ENCODE measurements at places on chromosomes 16 and 17.

DNA sequence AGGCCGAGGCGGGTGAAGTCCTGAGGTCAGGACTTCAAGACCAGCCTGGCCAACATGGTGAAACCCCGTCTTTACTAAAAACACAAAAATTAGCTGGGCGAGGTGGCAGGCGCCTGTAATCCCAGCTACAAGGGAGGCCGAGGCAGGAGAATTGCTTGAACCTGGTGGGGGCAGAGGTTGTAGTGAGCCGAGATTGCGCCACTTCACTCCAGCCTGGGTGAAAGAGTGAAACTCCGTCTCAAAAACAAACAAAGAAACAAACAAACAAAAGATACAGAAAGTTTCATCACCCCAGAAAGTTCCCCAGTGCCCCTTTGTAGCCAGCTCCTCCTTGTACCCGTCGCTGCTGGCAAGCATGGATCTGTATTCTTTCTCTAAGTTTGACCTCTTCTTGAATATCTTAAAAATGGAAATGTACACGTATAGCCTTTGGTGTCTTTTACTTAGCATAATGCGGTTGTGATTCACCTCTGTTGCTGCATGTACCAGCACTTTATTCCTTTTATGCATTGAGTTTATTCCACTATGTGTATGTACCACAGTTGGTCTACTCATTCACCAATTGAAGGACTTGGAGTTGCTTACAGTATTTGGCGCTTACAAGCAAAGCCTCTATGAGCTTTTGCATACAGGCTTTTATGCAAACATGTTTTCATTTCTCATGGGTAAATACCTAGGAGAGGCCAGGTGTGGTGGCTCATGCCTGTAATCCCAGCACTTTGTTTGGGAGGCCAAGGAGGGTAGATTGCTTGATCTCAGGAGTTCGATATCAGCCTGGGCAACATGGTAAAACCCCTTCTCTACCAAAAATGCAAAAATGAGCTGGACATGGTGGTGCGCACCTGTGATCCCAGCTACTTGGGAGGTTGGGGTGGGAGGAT, 87.5 kb upstream of the CLEC18A start:
- DNase-seq: no peak

GRCh38 chr17:77963441-77963840, 4.9 kb downstream of the TNRC6C start:
- no peak for DNase-seq

DNA sequence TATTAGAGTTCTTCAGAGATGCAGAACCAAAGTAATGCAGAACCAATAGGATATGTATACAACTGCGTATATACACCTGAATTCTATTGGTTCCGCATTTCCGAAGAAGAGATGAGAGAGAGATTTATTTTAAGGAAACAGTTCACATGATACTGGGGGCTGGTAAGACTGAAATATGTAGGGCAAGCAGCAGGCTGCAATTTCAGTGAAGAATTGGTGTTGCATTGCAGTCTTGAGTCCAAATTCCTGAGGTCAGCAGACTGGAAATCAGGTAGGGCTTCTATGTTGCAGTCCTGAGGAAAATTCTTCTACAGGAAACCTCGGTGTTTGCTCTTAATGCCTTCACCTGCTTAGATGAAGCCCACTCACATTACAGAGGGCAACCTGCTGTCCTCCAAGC, 128.2 kb upstream of the MED13 start:
- DNase-seq: no peak

- no peak for DNase-seq
These were observed 224.2 kb downstream of the ENGASE start for GRCh38 chr17:79298799-79299198.

GRCh38 chr16:56611281-56611833, 3.0 kb downstream of the MT2A start:
- no peak for DNase-seq

DNA sequence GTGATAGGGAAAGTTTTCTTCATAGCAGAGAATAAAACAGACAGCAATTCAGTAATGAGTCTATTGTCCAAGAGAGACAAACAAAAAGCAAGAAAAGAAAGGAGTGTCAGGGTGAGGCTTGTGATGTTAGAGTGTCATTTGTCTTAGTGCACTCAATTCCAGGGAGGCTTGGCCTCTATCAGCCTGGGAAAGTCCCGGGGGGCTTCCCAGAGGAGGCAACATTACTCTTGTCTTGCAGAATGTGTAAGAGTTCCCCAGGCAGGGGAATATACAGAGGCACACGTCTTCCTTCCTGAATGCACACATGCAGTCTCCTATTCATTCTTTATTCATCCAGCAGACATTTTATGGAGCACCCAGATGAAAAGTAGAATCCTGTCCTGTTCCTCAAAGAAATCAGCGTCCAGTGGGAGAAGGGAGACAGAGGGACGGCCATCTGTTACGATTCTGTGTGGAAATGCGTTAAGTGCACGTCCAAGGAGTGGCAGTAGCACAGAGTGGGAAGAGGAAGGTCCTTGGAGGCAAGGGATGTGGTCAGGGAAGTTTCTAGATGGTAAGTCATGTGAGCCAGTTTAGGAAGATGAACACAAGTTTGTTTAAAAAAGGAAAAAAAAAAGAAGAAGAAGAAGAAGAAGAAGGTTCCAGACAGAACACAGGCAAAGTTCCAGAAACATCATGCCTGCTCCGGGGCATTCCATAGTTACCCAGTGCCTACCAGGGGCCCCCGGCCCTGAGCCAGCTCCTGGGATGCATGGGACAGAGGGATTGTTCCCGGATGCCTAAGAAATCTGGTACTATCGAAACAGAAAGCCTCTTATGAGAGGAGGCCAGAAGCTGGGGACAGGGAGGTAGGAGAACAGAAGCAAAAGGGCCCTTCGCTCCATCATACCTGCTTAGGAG, 21.1 kb downstream of the CACNG4 start:
- DNase-seq: no peak

GRCh38 chr17:31499771-31500554, 108.5 kb downstream of the RAB11FIP4 start:
- DNase-seq: no peak

DNA sequence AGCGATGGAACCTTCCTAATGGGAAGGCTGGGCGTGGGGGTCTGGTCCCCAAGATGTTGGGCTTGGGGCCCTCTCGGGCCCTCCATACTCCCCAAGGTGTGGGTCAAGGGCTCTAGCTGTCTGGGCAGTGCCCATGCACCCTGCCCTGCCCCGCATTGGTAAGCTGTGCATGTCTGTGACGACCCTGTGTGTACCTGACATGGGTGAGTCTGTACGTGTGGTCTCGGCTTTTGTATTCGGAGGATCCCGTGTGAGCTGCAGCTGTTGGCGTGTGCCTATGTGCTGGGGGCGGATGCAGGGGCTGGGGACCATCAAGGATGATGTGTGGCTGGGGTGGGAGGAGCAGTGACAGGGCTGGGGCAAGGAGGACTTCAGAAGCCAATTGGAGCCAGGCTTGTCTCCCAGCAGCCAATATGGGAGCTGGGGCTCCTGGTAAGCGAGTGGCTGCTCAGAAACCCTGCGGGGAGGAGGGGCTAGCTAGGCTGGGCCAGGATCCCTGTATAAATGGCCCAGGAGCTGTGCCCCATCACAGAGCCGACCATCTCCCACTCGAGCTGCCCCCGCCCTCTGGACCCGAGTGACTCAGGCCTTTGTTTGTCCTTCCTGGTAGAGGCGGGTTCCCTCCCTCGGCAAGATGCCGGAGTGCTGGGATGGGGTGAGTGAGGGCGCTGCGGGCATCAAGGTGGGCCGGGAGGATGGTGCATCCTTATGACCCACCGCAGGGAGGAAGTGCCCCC, at the start of gene NDRG4:
Gene NDRG4 (plus strand): TSS at position 529 of the 737 bp plus-strand sequence. CDS start 106 bp downstream, at position 635.
- no peak for DNase-seq

DNA sequence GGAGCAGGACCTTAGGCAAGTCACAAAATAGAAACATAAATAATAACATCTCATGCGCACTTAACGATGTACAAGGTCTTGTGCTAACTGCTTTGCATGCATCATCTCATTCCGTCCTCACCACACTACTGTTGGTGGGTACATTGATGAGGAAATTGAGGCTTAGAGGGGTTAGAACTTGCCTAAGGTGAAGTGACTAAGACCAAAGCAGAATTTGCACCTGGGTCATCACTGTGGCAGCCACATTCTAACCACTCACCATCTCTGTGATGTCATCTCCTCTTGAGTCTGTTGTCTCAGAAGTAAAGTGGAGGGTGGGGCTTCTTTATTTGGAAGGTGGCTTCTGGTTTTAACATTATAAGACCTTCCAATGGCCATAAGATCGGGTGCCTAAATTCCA, 20.4 kb upstream of the TRIM25 start:
- no peak for DNase-seq

DNA sequence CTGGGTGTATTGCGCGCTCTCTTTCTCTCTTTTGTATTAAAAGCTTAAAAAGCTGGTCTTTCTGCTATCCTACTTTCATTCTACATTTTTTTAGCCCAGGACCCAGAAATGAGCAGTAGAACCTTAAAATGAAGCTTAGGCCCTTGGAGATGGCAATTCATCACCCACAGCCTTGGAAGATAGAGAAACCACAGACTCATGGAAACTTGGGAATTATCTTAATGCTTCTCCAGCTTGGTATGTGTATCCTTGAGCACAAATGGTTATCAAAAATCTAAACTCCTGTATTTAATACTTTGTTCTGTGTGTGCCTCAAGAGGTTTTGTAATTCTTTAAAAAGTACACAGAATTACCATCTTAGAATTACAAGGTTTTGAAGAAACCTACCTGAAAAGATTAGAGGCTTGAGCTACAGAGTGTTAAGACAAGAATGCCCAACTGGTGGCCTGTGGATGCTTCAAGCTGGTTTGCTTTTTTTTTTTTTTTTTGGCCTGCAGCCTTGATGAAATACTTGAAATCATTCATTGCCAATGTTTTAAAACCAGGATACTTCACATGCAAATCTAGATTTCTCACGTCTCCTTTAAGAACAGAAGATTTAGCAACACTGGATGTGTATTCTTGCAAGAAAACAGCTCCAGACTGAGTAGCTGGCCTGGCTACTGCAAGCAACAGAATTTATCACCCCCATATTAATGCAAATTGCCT, 105.0 kb downstream of the XYLT1 start:
- no peak for DNase-seq

- no peak for DNase-seq
These were observed 197.3 kb upstream of the GOT2 start for GRCh38 chr16:58931436-58931835.

GRCh38 chr17:16872351-16873173, 99.4 kb downstream of the TNFRSF13B start:
- no peak for DNase-seq

- DNase-seq: no peak
These were observed 226.0 kb upstream of the GSE1 start for GRCh38 chr16:85387171-85387507.

GRCh38 chr16:77822661-77823060, 34.3 kb downstream of the VAT1L start:
- DNase-seq: no peak

DNA sequence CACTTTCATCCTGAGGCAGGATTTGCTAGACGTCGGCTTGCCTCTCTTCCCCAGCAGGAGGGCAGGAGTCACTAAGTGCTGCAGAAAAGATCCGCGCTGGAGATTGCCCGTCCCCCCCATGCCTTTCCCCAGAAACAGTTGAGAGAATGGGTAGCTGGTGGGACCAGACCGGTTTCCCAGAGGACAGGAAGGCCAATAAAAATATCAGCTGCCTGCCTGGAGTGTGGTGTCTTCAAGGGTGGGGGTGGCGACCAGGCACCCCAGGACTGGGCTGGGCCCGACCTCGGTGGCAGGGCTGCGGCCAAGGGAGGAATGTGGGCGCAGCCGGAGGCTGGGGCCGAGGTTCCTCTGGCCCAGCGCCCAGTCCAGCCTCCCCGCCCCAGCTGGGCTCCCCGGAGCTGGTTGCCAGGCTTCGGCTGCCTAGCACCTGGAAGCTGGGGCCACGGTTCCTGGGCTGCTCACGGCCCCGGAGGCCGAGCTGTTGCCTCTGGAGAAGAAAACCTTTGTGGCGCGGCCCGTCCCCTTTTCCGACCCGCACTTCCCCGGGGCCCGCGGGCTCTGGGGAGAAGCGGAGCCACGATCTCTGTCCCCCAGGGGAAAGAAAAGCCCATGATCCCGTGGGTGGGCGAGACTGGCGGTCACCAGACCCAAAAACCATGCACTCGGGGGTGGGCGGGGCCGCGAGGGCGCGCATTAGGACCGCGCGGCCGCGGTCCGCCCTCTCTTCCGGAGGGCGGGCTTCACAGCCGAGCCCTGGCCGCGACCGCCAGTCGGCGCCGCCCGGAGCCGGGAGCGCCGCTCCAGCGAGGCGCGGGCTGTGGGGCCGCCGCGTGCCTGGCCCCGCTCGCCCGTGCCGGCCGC, at the start of gene TRAF4:
Gene TRAF4 (plus strand): TSS at position 769 of the 861 bp plus-strand sequence. CDS start 102 bp downstream, outside the sequence.
- no peak for DNase-seq

DNA sequence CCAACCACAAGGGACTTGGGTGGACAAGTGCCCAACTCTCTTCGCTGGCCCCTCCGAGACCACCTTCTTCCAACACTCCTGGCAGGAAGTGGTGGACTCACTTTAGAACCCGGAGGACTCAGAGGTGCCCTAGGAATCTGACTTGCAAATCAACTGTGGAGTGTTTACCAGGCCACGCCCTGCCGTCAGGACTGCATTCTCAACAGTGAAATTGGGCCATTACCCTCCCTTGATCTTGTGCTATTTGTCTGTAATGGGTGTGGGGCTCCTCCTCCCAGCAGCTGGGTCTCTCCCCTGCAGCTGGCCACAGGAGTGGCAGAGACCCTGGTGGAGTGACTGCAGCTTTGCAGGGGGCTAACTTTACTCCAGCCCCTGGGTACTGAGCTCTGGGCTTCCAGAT, 212.2 kb upstream of the RPL38 start:
- DNase-seq: no peak

DNA sequence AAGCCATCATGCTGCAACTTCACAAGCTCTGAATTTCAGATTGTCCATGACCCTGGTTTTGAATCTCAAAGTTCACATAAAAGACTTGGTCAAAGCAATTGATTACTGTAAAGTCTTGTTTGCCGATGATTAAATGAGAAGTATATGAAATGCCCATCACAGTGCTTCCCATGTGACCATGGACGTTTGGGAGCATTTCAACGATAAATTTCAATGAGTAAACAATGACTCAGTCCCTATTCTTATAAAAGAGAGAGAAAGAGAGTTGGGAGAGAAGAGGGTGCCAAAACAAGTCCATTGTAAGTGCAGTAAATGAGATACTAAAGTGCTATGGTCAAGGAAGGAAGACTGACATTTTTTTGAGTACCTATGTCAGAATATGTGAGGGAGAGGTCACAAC, 276.9 kb downstream of the SOX9 start:
- DNase-seq: no peak

DNA sequence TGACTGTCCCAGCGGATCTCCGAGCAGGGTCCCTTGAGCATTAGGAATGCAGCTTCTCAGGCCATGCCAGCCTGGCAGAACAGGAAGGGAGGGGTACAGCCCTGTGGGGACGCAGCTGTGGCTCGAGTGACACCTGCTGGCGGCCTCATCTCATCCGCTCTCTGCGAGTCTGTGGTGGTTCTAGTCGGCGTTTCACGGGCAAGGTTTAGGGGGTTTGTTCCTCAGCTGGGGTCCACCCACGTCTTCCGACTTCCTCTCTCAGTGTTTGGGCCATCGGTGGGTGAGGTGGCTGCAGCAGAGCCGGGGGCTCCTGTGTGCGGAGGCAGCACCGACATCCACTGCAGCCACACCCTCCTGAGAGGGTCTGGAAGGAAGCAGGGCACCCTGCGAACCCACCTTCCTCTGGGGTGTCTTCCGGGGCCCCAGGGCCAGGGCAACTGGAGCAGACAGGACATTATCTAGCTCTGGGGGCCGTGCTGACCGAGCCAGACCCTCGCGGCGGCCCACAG, 33.3 kb downstream of the JPH3 start:
- DNase-seq: no peak

Measured in glomerular endothelial cell (primary cell).